ENCODE measurements at places on chromosomes 16 and 17.
A peak's percentile ranks its signal among the peaks of the same experiment; 100 is the strongest.

DNA sequence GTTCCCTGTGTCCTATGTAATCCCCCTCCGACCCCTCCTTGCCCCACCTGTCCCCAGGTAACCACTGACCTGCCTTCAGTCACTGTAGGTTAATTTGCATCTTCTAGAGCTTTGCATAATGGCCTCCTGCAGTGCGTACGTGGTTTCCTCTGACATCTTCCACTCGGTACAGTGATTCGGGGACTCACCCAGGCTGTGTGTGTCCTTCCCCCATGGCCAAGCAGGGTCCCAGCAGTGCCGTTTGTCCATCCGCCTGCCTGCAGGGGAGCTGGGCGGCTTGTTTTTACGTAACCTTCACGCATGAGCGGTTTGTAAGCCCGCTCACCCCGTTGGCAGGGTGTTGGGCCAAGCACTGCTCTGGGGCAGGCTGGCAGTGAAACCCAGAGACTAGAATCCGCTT is 7.9 kb downstream of the MAPK8IP3 start:
- no peak for DNase-seq

GRCh38 chr17:15260376-15261257 is 4.5 kb downstream of the PMP22 start:
- DNase-seq: peak; percentile 41

DNA sequence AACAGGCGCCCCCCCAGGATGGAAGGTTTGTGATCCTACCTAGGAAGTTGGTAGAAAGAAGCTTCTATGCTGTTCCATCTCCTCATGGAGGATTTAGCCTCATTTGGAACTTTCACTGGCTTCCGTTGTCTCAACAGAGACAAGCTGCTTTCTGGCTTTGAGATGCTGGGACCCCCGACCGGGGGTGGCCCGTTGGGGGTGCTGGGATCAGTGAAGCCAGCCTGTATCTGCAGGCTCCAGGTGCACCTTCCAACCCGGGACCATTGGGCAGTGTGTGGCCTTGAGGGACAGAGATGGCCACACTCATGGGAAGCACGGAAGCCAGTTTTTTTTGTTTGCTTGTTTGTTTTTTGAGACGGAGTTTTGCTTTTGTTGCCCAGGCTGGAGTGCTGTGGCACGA is 15.4 kb downstream of the CIBAR2 start:
- no peak for DNase-seq

DNA sequence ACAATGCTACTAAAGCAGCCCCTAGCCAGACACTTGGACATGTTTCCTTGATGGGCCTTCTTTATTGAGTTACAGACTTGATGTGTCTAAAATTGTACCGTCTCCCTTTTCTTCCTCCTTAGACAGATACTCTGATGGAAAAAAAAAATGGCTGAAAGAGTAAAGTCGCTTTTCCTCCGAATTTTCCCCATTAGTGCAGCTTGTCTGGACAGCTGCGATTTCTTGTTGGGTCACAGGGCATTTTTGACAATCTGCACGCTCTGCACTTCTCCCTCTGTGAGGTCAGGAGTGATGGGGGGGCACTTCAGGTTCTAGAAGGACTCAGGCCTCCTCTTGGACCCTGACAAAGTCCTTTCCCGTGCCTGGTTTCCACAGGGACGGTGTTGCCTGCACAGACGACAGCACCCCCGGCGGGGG is 968 bp upstream of the PRKAR1A start:
- DNase-seq: no peak

GRCh38 chr17:31838636-31839225 is 20.3 kb downstream of the COPRS start:
- no peak for DNase-seq

DNA sequence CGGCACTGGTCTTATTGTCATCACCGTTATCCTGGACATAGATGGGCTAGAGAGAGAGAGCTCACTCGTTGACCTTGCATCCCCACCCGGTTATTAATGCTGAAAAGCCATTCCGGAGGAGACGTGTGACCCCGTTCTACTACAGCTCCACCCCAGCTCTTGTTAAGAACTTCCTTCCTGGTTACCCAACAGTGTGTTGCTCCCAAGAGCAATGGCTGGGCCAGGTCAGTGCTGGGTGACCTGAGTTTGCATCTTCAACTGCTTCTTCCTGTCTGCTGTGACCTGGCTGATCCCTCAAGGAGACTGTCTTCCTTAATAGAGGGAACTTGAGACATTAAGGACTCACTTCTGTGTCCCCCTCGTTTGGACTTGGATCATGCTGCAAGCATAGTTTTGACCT is 96.1 kb upstream of the SDK2 start:
- no peak for DNase-seq

- DNase-seq: no peak
Observed at GRCh38 chr17:44105483-44105882, 18.0 kb downstream of the HDAC5 start.

DNA sequence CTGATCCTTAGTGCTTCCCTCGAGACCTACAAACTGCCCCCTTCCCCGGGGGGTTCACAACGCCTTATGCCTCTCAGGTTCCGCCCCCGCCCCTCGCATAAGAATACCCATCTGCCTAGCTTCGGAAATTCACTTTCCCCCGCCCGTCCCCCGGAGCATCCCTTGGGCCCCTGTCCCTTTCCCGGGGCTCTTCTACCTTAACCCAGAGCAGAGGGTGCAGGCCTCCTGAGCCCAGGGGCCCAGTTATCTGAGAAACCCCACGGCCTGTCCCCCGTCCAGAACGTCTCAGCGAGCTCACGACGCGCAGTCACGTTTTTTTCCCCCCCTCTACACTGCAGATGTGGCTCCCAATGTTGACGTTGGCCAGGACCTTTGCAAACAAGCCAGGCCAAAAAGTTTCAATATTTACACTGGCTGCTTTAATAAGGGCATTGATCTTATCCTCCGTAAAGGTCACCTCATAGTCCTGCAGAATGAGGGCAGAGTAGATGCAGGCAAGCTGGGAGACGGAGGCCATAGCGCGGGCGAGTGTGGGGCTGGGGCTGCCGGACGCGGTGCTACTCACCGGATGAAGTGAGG is 1.4 kb upstream of the NBR1 start:
- peak; percentile 15 for DNase-seq

DNA sequence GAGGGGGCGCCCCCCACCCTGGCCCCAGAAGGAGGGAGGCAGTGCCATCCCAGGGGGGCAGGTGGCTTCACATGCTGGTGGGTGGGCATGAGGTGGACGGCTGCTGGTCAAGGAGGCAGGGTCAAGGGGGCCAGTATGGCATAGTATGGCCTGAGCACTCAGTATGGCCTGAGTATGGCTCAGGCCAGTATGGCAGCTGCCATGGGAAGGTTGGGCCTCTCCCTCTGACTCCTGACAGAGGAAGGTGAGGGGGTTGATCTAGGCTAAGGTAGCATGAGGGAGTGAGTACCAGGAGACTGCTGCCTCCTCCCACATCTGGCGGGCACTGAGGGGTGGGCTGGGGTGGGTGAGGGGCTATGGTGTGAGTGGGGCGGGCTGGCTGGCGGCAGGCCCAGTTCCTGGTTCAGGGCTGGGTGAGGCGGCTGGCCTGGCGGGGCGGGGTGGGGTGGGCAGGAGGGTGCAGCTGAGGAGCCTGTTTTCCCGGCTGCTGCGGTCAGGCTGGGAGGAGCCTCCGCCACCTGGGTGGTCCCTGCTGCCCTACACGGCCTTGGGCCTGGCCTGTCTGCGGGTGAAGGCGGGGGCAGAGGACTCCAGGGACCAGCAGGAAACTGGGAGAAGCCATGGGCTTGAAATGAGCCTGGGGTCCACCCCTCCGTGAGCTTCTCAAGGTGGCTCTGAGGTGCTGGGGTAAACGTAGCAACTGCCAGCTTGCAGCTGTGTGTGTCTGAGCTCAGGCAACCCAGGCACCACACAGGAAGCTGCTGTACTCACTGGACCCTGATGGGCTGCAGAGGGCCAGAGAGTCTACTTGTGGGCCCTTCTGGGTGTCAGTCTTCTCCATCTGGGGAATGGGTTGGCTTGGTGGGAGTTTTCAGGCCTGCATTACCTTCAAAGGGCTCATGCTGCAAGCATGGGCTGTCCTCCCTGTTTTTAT is 57.0 kb downstream of the RAI1 start:
- no peak for DNase-seq

DNA sequence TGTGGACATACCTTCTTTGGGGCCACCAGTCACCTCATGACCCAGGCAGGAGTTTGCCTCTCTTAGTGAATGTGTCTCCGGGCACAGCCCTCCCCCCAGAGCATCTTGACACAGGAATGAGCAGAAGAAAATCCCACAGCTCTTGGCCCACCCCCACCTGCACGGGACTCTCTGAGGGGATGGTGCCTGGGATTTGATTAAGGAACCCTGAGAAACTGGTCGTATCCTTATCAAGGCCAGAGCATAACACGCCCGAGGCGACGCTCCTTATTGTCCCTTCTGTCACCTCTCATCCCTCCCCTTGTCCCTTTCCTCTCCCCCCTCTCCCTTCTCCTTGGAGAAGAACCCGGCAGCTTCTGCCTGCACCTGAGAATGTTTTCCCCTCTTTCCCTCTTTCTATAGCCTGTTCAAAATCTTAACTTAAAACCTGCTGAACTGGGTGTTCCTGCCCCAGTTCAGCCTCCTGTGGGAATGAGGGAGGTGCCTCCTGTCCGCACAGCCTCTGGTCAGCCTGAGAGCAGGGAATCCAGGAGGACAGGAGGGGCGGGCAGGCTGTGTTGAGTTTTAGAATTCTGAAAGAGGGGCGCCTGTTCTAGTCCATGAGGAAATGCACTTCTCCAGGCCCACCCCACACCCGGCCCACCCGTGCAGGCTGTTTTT is 140.7 kb upstream of the PLCG2 start:
- DNase-seq: no peak

- no peak for DNase-seq
Observed at GRCh38 chr17:66379996-66380395, 77.6 kb downstream of the PRKCA start.

- no peak for DNase-seq
Observed at GRCh38 chr16:82859662-82860061, 232.9 kb downstream of the CDH13 start.

- DNase-seq: no peak
Observed at GRCh38 chr16:11543661-11544393, 42.9 kb downstream of the LITAF start.

- peak; percentile 14 for DNase-seq
Observed at GRCh38 chr17:3385869-3386816, at the start of gene OR3A2. Gene OR3A2 (minus strand): TSS chr17:3386308.

GRCh38 chr17:32912218-32912897 is 15.6 kb upstream of the TMEM98 start:
- DNase-seq: no peak

DNA sequence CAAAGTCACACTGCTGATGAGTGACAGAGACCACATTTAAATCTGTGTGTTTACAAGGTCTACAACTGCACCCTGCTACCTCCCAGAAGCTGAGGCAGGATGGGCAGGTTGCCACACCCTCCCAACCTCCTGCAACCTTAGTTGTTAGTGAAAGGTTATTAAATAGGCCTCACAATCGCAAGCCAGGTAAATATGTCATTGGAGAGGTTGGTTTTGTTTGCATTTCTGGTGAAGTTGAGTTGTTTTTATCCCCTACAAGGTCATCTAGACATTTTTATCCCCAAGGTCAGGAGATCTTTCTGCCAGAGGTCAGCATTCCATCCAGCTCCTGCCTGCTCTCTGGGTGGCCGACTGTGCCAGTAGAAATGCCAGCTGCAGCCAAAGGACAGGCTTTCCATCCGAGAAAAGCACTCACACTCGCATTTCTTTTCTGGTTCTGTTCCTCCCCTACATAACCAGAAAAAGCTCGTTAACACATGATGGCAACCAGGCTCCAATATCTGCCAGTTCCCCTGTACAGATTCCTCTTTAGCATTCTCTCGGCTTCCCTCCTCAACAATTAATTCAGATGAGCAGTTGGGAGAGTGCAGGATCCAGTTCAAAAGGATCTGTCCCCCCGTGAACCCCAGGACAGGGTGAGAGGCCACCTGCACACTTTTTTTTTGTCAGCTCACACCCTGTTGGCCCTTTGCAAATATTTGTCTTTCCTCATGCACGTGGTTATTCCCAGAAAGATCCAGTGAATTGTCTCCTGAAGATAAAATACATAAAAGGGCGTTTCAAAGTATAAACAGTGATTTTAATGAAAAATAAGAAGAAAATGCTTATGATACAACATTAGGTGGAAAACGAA is 562.8 kb downstream of the MAF start:
- DNase-seq: no peak

DNA sequence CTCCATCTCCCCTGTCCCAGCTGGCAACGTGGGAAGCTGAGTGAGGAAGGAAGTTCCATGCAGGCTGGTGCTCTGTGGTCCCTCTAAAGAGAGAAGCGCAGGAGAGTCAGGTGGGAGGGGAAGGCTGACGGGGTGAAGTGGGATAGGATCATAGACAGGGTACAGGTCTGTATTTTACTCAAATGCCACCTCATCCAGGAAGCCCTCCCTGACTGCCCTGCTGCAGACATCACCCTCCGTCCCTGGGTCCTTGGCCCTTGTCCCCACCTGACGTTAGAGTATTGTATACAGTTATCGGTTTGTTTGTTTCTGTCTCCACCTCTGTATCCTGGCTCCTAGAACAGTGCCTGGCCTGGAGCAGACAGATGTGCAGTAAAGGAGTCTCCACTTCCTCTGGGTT is 11.7 kb downstream of the CANT1 start:
- DNase-seq: no peak

GRCh38 chr16:51994597-51994996 is 552.3 kb downstream of the TOX3 start:
- DNase-seq: no peak

DNA sequence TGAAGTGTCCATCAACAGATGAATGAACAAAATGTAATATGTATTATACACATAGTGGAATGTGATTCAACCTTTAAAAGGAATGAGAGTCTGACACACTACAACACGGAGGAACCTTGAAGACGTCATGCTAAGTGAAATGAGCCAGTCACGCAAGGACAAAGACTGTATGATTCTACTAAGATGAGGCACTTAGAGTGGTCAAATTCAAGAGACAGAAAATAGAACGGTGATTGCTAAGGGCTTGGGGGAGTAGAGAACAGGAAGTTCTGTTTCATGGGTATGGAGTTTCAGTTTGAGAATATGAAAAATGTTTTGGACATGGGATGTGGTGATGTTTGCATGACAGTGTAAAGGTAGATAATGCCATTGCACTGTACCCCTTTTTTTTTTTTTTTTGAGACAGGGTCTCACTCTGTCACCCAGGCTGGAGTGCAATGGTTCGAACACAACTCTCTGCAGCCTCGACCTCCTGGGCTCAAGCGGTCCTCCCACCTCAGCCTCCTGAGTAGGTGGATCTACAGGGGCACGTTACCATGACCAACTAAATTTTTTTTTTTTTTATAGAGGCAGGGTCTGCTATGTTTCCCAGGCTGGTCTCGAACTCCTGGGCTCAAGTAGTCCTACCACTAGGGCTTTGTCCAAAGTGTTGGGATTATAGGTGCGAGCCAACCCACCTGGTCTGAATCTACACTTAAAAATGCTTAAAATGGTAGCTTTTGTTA is 2.9 kb upstream of the CCDC102A start:
- no peak for DNase-seq

DNA sequence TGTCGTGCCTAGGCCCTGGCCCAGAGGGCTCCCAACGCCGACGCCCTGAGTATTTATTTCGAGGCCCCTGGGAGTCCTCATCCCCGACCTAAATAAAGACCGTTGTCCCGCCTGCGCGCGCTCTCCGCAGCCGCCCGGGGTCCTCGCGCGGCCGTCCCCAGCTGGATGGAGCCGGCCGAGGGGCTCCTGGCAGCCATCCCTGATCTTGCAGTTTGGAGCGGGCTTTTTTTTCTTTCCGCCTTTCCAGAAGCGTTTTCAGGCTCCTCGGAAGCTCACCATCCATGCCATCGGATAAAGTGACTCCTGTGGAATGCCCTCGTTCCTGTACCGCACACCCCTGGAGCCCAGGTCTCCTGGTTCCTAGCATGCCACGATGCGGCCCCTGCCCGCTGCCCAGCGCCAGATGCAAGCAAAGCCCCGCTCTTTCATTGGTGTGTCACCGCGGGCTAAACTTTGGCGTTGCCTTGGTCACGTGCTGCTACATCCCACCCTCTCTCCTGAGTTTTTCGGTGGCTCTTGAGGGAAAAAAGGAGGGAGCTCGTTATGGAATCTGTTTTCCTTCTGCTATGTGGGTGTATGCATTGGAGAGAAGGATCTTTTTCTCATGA is 716 bp downstream of the TMEM94 start:
- peak; percentile 17 for DNase-seq

All from stimulated activated CD4-positive, alpha-beta T cell treated with anti-CD3 and anti-CD28 coated beads, Interleukin-12 subunit alpha, Interleukin-12 subunit beta, amount 100 ng/mL, for 4 hours (primary cell).